Thoracic aorta (tissue), 2 donors: ENCODE measurements at places on chromosomes 2 and 18.

DNA sequence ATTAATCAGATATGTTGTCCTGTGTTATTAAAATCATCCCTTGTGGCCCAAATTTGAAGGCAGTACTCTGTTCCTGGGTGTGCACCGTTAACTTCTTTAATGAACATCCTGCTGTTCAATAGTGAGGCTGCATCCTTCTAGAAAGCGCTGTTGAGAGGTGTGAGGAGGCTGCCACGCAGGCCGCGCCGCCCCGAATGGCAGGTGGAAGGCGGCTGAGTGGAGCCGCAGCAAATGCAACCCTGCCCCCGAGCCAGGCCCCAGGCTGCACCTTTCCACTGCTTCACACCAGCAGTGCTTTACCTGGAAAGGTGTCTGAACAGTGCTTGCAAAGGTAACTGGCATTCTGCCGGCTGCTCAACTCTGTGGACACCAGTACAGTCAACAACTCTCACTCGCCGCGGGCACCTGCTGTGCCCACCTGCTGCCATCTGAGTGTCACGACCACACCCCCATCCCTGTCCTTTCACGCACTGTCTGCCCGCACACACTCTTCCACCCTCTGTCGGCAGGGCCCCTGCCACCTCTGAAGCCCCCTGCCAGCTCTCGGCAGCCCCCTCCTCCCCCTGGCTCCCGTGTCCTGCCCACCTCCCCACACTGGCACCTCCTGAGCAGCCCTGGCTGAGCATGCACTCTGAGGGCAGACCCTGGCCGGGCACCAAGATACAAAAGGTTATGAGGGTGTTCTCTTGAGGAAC is 70.9 kb downstream of the ODC1 start:
- no peak for DNase-seq

- no peak for DNase-seq
Observed at GRCh38 chr2:73823916-73824523, 4.7 kb upstream of the STAMBP start.

GRCh38 chr2:45652090-45653031 is 886 bp downstream of the PRKCE start:
- DNase-seq = no peak

DNA sequence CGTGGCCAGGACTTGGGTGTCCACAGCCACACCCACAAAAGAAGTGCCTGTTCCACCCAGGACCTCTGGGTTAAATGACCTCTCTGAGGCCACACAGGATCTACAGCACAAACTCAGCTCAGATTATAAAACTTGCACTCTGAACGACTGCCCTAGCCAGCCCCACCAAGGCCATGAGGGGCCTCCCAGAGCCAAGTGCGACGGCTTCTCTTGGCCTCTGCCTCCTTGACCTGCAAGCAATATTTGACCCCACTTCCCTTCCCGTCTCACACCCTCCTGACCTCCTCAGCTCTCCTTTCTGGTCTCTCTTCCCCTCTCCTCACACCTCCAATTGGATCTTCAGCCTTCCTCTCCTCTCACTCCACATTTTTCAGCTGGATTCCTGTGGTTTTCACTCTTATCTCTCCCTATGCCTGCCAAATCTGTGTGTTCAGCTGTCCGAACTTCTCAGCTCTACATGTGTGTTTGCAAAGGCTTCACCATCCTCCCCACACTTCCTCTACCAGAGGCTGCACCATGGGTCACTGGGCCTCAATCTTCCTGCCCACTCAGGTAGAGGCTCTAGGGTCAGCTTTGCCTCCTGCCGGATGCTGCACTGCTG is 25.3 kb upstream of the STEAP3 start:
- DNase-seq = no peak
